ENCODE measurements at places on chromosomes 6 and 20. TPM values are rescaled to one million over a fixed set of nuclear protein-coding genes. Genes with fewer than 3 reads are reported as not detected.

DNA sequence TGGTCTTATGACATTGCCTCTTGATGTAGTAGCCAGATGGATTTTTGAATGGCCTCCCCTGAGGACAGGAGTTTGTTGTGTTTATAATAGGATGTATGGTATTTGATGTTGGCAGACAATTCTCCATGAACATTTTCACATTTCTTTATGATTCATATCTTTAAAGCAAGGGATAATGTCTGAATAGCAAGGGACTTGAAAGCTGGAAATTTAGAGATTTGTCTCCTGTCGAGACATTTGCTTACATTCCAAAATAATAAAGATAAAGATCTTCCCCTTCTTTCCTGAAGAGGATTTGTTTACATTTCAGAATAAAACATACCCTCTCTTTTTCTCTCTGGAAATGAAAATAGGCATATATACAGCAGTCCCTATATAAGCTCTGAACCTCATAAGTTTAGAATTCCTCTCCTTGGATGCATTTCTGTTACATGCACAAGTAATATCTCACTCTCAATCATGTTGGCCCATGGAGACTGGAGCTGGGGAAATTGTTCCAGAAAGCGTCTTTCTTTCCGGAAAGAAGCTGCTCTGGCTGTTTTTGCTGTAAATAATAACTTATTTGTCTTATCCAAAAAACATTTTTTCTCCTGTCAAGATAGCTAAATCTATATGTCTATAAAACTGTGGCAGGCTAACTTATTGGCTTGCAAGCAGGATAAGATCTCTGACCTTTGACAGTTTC, 42.5 kb upstream of the ASCC3 start:
- H3K27ac ChIP-seq, result no peak overlapping the region
- H3K36me3 ChIP-seq, result no peaks in the 10 kb centered on the region
- no peak for DNase-seq
- H3K4me1 ChIP-seq, result no peaks in the 10 kb centered on the region
- no peak overlapping the region for H3K4me3 ChIP-seq
- peaks cover 6% of the 10 kb centered on the region for H3K27me3 ChIP-seq

Gene ERGIC3
- total RNA-seq, result 128 TPM

DNA sequence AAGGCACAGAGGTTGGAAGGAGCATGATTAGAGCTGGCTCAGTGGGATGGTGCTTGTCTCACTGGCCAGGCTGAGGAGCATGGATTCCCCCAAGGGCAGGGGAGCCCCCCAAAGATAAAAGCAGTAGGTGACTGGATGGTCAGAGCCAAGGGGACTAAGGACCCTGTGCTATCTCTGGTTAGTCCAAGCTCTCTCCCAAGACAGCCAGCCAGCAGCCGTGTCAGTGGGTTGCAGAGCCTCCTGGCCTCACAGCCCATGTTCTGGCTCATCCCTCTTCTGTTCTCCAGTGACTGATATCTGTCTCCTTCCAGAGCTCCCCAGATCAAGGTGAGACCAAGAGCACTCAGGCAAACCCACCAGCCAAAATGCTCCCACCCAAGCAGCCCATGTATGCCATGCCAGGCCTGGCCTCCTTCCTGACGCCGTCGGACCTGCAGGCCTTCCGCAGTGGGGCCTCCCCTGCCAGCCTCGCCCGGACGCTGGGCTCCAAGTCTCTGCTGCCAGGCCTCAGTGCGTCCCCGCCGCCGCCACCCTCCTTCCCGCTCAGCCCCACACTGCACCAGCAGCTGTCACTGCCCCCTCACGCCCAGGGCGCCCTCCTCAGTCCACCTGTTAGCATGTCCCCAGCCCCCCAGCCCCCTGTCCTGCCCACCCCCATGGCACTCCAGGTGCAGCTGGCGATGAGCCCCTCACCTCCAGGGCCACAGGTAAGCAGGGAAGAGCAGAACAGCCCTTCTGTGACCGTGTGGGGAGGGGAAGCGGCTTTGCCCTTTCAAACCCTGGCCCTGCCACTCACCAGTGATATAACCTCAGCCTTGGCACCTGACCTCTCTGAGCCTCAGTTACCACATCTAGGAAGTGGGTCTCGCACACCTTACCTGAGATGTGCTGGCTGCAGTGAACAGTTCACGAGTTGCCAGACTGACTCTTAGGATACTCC, 121.3 kb downstream of the JPH2 start:
- H3K27me3 ChIP-seq, result peaks cover 47% of the 10 kb centered on the region
- H3K27ac ChIP-seq, result no peak overlapping the region
- H3K36me3 ChIP-seq, result peaks cover 3% of the 10 kb centered on the region
- no peak overlapping the region for H3K4me3 ChIP-seq
- peaks cover 32% of the 10 kb centered on the region for H3K4me1 ChIP-seq

Gene TREM2
- not detected for total RNA-seq

DNA sequence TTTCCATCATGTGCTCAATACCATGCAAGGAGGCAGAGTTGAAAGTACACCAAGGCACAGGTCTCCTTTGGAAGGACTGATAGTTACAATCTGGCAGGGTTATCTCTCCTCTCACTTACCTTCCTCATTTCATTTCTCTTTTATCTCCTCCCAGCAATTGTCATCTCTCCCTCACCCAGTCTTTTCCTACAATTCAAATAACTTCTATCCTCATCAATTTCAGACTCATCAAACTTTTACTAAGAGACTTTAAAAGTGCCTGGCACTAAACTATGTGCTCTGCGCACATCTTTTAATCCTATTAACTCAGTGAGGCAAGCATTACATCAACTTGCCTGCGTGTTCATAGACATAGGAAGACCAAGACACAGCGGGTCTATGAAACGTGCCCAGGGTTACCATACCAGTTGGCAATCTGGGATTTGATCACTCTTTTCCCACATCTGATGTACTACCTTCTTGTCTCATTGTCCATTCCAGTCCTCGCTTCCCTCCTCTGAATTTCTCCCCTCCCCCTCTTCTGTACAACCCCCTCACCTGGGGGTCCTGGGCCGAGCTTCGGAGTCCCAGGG, 1.2 kb downstream of the VARS1 start:
- H3K36me3 ChIP-seq, result peaks cover 28% of the 10 kb centered on the region
- DNase-seq, result no peak
- peak overlapping the region; percentile 89 for H3K27ac ChIP-seq
- H3K27me3 ChIP-seq, result no peaks in the 10 kb centered on the region
- peaks cover 53% of the 10 kb centered on the region for H3K4me1 ChIP-seq

DNA sequence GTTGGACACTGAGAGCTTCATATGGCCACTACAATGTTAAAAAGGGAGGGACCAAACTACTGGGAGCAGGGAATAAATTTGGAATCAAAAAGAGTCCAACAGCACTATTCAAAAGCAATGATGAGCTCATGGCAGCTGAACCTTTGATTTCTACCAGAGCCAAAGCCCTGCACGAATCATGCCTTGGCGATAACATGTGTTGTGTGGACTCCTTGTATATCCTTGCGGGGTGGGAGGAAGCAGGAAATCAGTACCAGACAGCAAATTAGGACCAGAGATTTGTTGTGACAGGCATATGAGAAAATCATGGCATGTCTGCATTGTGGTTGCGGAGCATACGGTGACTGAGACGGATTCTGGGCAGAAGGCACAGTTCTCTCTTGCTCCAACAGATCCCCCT, 85.6 kb upstream of the EMILIN3 start:
- no peak overlapping the region for H3K4me3 ChIP-seq
- H3K27me3 ChIP-seq, result no peaks in the 10 kb centered on the region
- H3K27ac ChIP-seq, result no peak overlapping the region

- no peaks in the 10 kb centered on the region for H3K36me3 ChIP-seq
- no peak overlapping the region for H3K4me3 ChIP-seq
- peaks cover 46% of the 10 kb centered on the region for H3K27me3 ChIP-seq
- DNase-seq, result no peak
- H3K4me1 ChIP-seq, result peaks cover 4% of the 10 kb centered on the region
Measured at GRCh38 chr6:16973545-16974386, 128.1 kb upstream of the STMND1 start.

GRCh38 chr6:111068866-111069234, 18.5 kb upstream of the SLC16A10 start:
- no peak overlapping the region for H3K27ac ChIP-seq
- peaks cover 42% of the 10 kb centered on the region for H3K27me3 ChIP-seq
- no peak for DNase-seq
- H3K36me3 ChIP-seq, result no peaks in the 10 kb centered on the region
- no peaks in the 10 kb centered on the region for H3K4me1 ChIP-seq

DNA sequence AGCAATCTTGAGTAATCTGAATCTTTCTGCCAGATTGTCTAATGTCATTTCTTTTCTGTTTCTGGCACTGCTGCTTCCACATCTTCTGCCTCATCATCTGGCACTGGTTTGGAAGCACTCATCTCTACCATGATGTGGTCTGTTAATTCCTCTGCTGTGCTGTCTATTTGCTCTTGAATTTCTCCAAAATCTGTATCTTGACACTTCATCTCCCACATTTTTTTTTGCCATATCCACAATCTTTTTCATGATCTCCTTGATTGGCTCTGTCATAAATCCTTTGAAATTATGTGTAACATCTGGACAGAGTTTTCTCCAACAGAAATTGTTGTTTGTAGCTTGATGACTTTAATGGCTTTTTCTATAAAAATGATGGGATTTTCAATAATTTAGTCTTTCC, 417.8 kb upstream of the MANEA start:
- no peak for DNase-seq
- H3K4me3 ChIP-seq, result no peak overlapping the region
- H3K27ac ChIP-seq, result no peak overlapping the region
- no peaks in the 10 kb centered on the region for H3K27me3 ChIP-seq

DNA sequence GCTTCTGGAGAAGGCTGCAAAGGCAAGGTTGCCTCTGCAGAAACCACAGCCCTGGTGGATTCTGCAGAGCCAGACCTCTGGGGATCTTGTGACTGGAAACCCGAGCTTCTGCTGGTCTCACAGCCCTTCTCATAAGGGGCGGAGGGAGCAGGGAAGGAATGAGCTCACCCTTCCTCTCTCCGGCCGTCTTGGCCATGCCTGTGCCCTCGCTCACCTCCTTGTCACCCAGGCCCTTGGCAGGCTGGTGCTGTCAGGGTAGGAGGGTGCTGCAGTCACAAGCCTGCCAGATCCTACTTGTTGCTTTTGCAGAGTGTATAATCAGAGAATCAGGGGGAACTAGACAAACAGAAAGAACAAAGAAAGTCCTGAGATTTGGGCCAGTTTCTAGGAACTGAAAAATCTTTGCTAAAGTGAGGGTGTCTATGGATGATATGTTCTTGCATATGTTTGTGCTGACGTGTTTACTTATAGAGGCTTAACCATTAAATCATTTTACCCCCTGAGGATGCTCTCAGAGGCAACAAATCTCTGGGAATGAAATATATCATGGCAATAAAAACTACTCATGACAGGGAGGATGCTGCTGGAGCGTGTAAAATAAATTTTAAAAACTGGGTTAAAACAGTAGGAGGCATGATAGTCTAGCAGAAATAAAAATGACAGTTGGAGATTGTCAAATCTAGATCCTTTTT, 244.9 kb upstream of the SOX4 start:
- peaks cover 8% of the 10 kb centered on the region for H3K27me3 ChIP-seq
- H3K27ac ChIP-seq, result no peak overlapping the region
- no peaks in the 10 kb centered on the region for H3K4me1 ChIP-seq
- no peaks in the 10 kb centered on the region for H3K36me3 ChIP-seq
- H3K4me3 ChIP-seq, result no peak overlapping the region

Gene MEP1A
- total RNA-seq, result not detected

Gene SLC26A8
- total RNA-seq, result not detected

DNA sequence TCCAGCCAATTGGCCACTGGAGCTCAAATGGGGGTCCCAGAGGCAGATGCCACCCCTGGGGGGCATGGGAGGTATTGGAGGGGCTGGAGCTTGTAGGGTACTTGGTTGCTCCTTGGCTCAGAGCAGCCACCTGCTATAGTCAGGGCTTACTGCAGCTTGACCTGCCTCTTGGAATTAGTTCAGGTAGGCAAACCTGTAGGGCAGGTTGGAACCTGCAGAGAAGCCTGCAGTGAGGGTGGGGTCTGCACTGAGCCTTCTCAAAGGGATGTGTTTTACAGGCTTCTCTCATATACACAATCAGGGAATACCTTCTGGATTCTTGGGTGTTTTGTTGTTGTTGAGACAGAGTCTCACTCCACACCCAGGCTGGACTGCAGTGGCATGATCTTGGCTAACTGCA, 94.2 kb upstream of the MYL9 start:
- no peaks in the 10 kb centered on the region for H3K4me1 ChIP-seq
- H3K27me3 ChIP-seq, result peaks cover 2% of the 10 kb centered on the region
- no peak overlapping the region for H3K4me3 ChIP-seq
- no peaks in the 10 kb centered on the region for H3K36me3 ChIP-seq
- H3K27ac ChIP-seq, result no peak overlapping the region

Gene PCSK2
- total RNA-seq, result not detected

Gene ENPP3
- total RNA-seq, result 0.93 TPM

GRCh38 chr6:139981066-139981624, 606.7 kb upstream of the CITED2 start:
- H3K4me1 ChIP-seq, result no peaks in the 10 kb centered on the region
- H3K27me3 ChIP-seq, result peaks cover 4% of the 10 kb centered on the region
- H3K27ac ChIP-seq, result no peak overlapping the region
- no peak for DNase-seq
- H3K4me3 ChIP-seq, result no peak overlapping the region
- no peaks in the 10 kb centered on the region for H3K36me3 ChIP-seq

DNA sequence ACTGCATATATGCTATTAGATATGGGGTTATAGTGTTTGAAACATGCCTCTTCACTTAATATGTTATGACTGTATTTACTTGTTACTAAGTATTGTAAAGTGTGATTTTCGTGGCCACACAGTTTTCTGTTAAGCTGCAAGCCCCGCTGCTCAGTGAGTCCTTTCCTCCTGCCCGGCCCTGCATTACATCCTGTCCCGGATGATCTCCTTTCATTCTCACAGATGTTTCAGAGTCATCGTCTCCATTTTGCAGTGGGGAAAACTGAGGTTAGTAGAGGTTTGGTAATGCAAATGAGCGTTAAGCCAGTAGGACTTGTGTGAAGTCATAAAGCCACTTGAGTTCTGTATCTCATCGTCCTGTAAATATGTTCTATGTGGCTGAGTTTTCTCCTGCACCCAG, 155.5 kb downstream of the CFAP61 start:
- no peak for DNase-seq
- H3K27me3 ChIP-seq, result peaks cover 4% of the 10 kb centered on the region
- no peaks in the 10 kb centered on the region for H3K36me3 ChIP-seq
- no peak overlapping the region for H3K4me3 ChIP-seq
- H3K27ac ChIP-seq, result no peak overlapping the region

- DNase-seq, result no peak
- H3K36me3 ChIP-seq, result no peaks in the 10 kb centered on the region
- H3K27ac ChIP-seq, result peak overlapping the region; percentile 47
Measured at GRCh38 chr20:20369250-20370093, 1.6 kb downstream of the INSM1 start.

Gene TSPYL4
- total RNA-seq, result 15.1 TPM

Measured in activated CD8-positive, alpha-beta memory T cell treated with anti-CD3 and anti-CD28 coated beads, Interleukin-2, amount 10 ng/mL, durations not matched to agents 7 days and 5 days (primary cell).